ENCODE measurements at places on chromosomes 12 and 14.

DNA sequence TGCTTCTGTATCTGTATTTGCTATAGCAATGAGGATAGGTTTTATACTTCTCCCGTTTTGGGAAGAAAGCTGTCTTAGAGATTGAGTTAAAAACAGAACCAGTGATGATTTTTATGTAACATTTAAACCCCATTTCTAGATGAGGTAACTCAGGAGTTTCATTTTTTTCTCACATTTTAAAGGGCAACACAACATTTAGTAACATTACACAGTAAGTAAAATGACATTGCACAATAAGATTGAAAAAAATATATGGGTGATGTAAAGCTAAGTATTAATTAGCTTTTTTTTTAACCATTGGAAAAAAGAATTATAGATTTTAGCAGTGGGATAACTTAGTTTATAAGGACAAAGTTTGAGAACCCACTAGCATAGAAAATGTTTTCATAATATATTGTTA lies 25.2 kb upstream of the SCFD1 start:
- DNase-seq = no peak

DNA sequence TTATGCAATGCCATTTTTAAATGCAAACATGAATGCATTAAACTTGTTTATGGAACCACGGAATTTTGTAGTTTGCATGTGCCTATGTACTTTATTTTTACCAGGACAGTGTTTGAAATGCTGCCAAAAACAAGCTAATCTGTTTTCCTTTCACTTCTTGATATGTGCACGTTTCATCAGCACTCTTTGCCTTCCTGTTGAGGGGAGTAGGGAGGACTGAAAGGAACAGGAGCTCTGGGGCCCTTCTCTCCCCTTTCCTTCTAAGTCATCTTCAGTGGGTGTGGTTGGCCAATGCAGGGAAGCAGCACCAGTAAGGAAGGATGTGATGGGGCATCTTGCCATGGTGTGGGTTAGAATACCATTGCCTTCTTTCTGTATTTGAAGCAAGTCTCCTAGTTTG lies 12.1 kb upstream of the PPP4R4 start:
- DNase-seq = no peak

- DNase-seq = no peak
Observed at GRCh38 chr14:76769636-76770292, 8.5 kb downstream of the VASH1 start.

DNA sequence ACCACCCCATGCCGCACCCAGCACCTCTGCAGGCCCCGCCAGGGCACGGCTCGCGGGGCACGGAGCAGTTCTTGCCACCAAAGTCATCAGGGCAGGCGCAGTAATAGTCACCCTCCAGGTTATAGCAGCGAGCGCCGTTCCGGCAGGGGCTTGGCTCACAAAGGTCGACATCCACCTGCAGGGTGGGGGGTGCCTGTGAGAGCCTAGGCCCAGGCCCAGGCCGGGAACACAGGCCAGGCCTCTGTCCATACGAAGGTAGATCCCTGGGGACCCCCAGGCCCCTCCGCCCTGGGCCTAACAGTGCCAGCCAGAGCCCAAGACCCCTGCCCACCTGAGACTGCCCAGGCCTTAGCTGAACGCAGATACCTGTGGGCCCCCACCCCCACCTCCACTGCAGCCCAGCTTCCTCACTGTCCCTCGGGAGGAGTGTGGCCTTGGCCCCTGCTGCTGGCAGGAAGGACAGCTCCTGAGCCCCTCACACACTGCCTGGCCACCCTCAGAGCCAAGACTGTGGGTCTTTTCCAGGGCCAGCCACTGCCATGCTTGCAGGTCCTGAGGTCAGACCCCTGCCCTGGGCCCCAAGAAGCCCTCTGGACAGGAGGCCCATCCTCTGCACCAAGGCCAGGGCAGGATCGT lies 19.3 kb downstream of the JAG2 start:
- DNase-seq = no peak

- no peak for DNase-seq
Observed at GRCh38 chr12:17383321-17383720, 706.7 kb downstream of the RERGL start.

GRCh38 chr12:117885211-117885610 lies 83.6 kb downstream of the KSR2 start:
- DNase-seq = no peak
